ENCODE measurements at places on chromosomes 4 and X. TPM values are rescaled to one million over a fixed set of nuclear protein-coding genes. Genes with fewer than 3 reads are reported as not detected.

The WNK3 gene
- not detected for polyA plus RNA-seq

- no peaks in the 10 kb centered on the region for H3K36me3 ChIP-seq
- DNase-seq, result no peak
- H3K4me1 ChIP-seq, result no peaks in the 10 kb centered on the region
- no peak overlapping the region for H3K27ac ChIP-seq
Observed at GRCh38 chr4:113962719-113963265, 16.7 kb downstream of the ARSJ start.

DNA sequence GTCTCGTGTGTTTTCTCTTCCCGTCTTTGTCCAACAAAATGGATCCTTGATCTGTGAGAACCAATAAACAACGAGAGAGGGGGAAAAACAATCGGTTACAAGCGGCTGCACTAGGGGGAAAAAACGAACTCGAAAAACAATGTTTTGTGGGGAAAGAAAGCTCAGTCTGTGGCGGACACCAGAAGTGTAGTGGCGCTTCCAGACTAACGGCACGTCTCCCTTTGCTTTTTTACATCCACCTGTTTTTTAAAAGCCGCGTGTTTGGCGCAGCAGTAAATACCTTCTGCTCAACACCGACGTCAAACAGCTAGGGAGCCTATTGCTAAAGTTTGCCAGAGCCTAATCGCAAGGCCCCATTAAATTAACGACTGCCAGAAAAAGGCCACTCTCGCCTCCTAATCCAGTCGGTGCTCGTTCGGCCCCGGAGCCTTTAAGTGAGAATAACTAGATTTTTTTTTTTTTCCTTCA lies 3.3 kb downstream of the NKX6-1 start:
- no peaks in the 10 kb centered on the region for H3K36me3 ChIP-seq
- H3K27me3 ChIP-seq, result peaks cover 84% of the 10 kb centered on the region
- peaks cover 47% of the 10 kb centered on the region for H3K4me1 ChIP-seq
- no peak overlapping the region for H3K4me3 ChIP-seq
- DNase-seq, result no peak
- H3K27ac ChIP-seq, result no peak overlapping the region

- H3K4me3 ChIP-seq, result no peak overlapping the region
- H3K36me3 ChIP-seq, result peaks cover 3% of the 10 kb centered on the region
Observed at GRCh38 chrX:97089116-97089515, 205.4 kb downstream of the RPA4 start.

The MAPK10 gene
- polyA plus RNA-seq, result not detected

The WDR1 gene
- polyA plus RNA-seq, result 206 TPM

- peaks cover 15% of the 10 kb centered on the region for H3K4me1 ChIP-seq
- no peak for DNase-seq
- no peaks in the 10 kb centered on the region for H3K36me3 ChIP-seq
- no peak overlapping the region for H3K27ac ChIP-seq
- no peaks in the 10 kb centered on the region for H3K27me3 ChIP-seq
Observed at GRCh38 chrX:14027036-14027435, 2.7 kb downstream of the GEMIN8 start.

DNA sequence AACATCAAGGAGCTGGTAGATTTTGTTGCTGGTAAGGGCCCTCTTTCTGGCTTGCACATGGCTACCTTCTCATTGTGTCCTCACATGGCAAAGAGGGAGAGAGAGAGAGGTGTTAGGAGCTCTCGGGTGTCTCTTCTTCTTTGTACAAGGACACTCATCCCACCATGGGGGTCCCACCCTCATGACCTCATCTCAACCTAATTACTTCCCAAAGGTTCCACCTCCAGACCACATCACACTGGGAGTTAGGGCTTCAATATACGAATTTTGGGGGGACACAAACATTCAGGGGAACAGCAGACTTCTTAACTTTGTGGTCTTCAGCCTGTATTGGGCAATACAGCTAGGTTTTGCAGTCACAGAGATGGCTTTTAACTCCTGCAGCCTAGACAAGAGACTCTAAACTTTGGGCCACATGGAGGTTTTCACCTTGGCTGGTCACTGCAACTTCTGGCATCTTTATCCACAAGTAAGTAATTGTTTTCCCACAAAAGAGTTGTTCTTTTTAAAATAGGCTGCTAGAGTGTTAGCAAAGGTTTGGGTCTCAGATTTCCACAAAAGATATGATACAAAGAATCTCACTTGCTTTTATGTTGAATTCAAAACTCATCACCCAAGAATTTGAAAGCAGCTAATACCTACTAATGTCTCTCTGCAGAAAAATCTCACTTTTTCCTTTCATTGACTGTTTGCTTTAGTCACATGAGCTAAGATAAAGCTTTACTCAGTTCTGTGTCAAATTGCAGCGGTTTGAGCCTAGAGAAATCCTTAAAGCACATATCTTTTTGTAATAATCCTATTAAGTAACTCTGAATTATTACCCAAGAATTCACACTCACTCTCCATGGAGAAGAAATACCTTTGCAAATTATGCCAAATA lies 39.6 kb upstream of the BBS12 start:
- no peak overlapping the region for H3K27ac ChIP-seq
- no peak overlapping the region for H3K4me3 ChIP-seq
- no peaks in the 10 kb centered on the region for H3K27me3 ChIP-seq
- no peaks in the 10 kb centered on the region for H3K4me1 ChIP-seq
- DNase-seq, result no peak

DNA sequence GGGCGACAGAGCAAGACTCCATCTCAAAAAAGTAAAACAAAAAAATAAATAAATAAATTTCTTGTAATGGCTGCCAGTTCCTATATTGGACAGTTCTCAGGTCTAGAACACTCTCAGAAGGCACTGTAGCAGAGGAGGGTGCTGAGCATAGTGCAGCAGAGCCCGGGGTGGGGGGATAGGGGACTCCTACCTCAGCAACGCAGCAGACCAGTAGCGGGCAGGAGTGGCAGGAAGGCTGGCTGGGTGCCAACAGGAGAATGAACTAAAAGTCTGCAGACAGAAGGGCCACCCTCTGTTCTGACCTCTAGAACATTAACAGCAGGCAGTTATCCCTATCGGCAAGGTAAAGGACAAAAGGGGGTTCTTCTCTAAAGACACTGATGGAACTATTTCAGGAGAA lies 20.2 kb downstream of the PDK3 start:
- H3K36me3 ChIP-seq, result no peaks in the 10 kb centered on the region
- H3K27me3 ChIP-seq, result no peaks in the 10 kb centered on the region
- no peak overlapping the region for H3K4me3 ChIP-seq

DNA sequence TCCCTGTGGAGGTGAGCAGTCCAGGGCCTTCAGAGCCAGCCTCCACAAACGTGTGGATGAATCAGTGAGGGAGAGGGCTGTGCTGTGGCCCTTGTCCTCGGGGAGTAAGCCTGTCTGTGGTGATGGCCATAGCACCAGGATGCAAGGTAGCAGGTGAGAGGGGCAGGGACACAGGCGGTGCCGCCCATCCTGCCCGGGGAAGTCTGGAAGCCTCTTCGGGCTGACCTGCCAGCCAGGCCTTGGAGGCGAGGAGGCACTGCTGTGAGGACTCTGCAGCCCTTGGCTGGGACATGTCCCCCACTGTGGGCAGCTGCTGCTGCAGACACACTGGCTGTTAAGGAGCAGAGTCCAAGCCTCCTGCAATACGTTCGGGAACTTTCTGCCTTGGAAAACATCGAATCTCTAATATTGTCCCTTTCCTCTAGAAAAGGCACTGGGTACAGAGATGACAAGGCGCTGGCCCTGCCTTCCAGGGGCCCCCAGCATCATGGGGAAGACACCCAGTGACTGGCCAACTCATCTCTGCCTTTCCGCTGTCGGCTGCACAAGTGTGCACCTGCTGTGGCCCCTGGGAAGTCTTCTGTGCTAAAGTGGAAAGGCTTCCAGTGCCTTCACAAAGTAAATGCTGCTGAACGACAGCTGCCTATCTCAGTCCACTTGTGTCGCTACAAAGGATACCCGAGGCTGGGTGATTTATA lies 101.4 kb downstream of the ADRA2C start:
- no peaks in the 10 kb centered on the region for H3K36me3 ChIP-seq
- H3K4me3 ChIP-seq, result no peak overlapping the region
- H3K27me3 ChIP-seq, result peaks cover 18% of the 10 kb centered on the region
- no peaks in the 10 kb centered on the region for H3K4me1 ChIP-seq
- H3K27ac ChIP-seq, result no peak overlapping the region

The NDP gene
- not detected for polyA plus RNA-seq

DNA sequence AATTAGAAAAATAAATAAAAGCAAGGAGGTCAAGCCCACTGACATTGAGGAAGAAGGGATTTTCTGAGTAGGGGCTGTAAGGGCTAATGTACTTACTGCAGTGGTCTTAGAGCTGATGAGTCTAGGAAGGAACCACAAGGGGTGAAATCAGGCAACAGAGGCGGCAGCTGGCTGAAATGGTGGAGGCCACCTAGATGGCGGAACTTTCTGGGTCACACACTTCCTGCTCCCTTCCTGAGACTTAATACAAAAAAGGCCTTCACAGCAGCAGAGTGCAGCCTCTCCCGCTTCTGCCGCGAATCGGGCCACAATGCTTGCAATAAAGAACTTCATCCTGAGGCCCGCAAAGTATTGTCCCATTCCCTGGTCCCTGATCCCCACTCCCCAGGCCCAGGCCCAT lies 15.4 kb downstream of the SNX12 start:
- H3K4me1 ChIP-seq, result peaks cover 35% of the 10 kb centered on the region
- peak overlapping the region; percentile 46 for H3K4me3 ChIP-seq
- H3K27me3 ChIP-seq, result no peaks in the 10 kb centered on the region
- DNase-seq, result peak; percentile 6
- peak overlapping the region; percentile 65 for H3K27ac ChIP-seq

- no peak overlapping the region for H3K4me3 ChIP-seq
- DNase-seq, result no peak
- H3K27me3 ChIP-seq, result no peaks in the 10 kb centered on the region
- no peaks in the 10 kb centered on the region for H3K4me1 ChIP-seq
- no peaks in the 10 kb centered on the region for H3K36me3 ChIP-seq
Observed at GRCh38 chr4:79585330-79585729, 177.3 kb upstream of the GK2 start.

GRCh38 chr4:185640811-185641675 lies 105.7 kb upstream of the PDLIM3 start:
- peaks cover 34% of the 10 kb centered on the region for H3K27me3 ChIP-seq
- DNase-seq, result peak; percentile 40
- no peaks in the 10 kb centered on the region for H3K36me3 ChIP-seq
- no peaks in the 10 kb centered on the region for H3K4me1 ChIP-seq
- H3K27ac ChIP-seq, result no peak overlapping the region

- H3K27me3 ChIP-seq, result no peaks in the 10 kb centered on the region
- no peak for DNase-seq
- no peak overlapping the region for H3K27ac ChIP-seq
- H3K4me1 ChIP-seq, result no peaks in the 10 kb centered on the region
- H3K36me3 ChIP-seq, result no peaks in the 10 kb centered on the region
- H3K4me3 ChIP-seq, result no peak overlapping the region
Observed at GRCh38 chr4:113537203-113537602, 224.3 kb downstream of the CAMK2D start.

The KCNE5 gene
- polyA plus RNA-seq, result 0.39 TPM

DNA sequence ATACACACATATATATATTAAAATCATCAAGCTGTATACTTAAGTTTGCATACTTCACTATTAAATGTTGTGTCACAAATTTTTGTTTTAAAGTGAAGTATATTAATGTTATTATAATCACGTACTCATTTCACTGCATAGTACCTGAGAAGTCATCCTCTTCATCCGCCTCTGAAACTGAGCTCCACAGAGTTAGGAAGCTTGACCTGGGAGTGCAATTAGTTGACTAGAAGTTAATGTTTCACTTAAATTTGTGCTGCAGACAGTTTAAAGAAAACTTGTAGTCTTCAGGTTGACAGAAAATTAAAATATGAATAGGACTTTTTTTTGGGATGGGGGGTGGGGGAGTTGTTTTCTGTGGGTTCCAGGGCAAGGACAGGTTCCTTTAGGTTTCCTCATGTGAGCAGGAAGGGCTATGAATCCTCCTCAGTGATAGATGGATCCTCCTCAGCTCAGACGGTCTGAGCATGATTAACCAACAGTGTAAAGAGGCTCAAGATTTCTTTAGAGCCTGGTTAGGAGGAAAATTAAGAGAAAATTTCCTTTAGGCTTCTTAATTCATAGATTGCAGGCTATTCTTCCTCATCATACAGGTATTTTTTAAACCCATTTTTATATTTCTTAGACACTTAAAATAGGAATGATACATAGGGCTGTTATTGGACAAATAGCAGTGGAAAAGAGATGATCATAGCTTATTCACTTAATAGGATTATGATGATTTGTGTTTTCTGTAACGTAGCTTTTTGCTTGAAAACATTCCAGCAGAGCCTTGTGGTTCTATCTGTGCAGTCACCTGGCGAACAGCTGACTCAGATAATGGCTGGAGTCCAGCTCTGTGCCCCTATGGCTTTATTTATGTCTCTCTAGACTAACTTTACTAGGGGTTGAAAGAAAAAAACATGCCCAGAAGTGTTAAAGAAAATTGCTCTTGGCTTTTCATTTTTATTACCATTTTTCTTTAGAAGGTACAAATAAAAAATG lies 102.7 kb downstream of the SLC4A4 start:
- H3K4me3 ChIP-seq, result no peak overlapping the region
- H3K36me3 ChIP-seq, result no peaks in the 10 kb centered on the region
- no peak overlapping the region for H3K27ac ChIP-seq
- no peaks in the 10 kb centered on the region for H3K27me3 ChIP-seq
- H3K4me1 ChIP-seq, result no peaks in the 10 kb centered on the region

The GC gene
- not detected for polyA plus RNA-seq

The MID1 gene
- not detected for polyA plus RNA-seq

GRCh38 chrX:15206306-15206705 lies 63.6 kb downstream of the ASB9 start:
- no peaks in the 10 kb centered on the region for H3K4me1 ChIP-seq
- H3K36me3 ChIP-seq, result no peaks in the 10 kb centered on the region
- H3K4me3 ChIP-seq, result no peak overlapping the region
- H3K27me3 ChIP-seq, result peaks cover 5% of the 10 kb centered on the region
- no peak for DNase-seq

DNA sequence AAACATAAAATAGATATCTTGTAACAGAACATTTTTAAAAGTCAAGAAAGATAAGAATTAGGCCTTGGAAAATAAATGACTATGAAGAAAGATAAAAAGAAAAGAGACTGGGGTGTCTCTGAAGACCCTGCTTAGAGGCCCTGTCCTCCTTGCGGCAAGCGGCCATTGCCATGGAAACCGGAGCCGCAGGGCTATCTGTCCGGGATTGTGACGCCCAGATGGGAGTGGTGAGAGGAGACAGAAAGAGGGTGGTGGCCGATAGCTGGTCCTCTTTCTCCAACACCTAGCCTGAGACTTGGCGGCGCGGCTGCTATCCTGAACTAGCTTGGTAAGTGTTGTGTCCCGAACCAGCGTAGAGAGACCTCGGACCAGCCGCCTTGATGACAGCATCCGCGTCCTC lies at the start of gene DUSP21:
Gene DUSP21 (plus strand): TSS at position 269 of the 400 bp plus-strand sequence. CDS start 112 bp downstream, at position 381.
- no peaks in the 10 kb centered on the region for H3K4me1 ChIP-seq
- no peak within 1 kb of the TSS for H3K4me3 ChIP-seq
- no peak for DNase-seq
- H3K27ac ChIP-seq, result no peak within 1 kb of the TSS
- H3K27me3 ChIP-seq, result no peaks in the 10 kb centered on the region

DNA sequence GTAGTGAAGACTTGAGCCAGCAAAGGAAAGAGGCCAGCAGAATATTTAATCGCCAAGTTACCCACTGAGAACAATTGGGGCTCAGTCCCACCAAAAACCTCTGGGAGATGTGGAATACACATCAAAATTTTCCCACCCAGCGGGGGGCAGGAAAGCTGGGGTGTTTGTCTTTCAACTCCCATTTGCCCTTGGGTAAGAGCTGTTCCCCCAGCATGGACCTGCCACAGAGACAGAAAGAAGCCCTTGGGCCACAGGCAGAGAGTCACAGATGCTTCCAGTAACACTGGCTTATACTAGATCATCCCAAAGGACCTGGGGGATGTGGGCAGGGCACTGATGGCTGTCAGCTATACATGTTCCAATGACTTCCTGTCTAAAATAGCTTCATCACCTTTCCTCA lies 18.9 kb upstream of the FBXW7 start:
- H3K4me1 ChIP-seq, result peaks cover 18% of the 10 kb centered on the region
- H3K27ac ChIP-seq, result no peak overlapping the region
- DNase-seq, result no peak
- no peak overlapping the region for H3K4me3 ChIP-seq
